ENCODE measurements at places on chromosomes 11 and 22. TPM values are rescaled to one million over a fixed set of nuclear protein-coding genes. Genes with fewer than 3 reads are reported as not detected.

GRCh38 chr22:45966895-45967365, 10.0 kb downstream of the WNT7B start:
- DNase-seq, result no peak

DNA sequence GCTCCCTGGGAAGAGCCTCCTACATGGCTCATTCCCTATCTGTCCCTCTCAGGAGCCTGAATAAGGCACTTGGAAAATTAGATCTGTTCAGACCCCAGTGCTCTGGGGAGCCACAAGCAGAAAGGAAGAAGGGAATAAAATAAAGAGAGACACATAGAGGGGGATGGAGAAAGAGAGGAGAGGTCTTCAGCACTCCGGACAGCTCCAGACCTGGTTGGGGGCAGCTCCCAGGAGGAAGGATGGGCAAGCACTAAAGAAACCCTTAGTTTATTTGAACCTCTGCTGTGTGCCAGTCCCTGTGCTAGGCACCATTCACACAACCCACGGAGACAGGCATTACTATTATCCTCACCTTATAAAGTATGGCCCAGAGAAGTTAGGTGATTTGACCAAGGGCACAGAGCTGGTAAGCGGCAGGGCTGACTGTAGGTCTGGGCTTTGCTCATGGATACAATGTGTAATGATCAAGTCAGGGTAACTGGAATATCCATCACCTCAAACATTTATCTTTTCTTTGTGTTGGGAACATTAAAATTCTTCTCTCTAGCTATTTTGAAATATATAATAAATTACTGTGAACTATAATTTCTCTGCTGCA, 53.7 kb upstream of the LRRC32 start:
- DNase-seq, result no peak

- peak; percentile 90 for DNase-seq
Measured at GRCh38 chr22:26172389-26172990, 3.2 kb downstream of the SEZ6L start.

DNA sequence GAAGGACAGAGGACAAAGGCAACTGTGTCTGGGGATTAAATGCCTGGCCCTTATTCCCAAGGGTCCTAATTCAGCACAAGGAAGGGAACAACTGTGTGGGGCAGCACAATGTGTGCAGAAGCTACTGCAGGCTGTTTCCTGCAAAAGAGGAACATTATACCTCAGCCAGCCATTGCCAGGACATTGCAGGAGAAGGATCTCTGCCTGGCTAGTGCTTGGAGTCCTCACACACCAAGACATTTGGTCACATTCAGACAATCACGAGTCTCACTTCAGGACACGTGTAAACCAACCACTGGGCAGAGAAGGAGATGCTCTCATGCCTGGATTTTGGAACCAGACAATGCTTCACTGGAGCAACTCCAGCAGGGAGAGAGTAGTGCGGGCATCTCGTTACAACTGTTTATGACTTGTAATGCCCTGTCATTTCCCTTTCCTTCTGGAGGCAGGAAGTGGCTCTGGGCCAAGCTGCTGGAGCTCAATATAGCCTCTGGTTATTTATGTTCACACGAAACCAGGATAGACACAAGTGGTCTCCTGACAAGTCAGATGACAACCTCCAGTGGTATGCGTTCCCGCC, 23.9 kb upstream of the ZC3H12C start:
- no peak for DNase-seq

- no peak for DNase-seq
Measured at GRCh38 chr11:78572394-78572793, 2.3 kb downstream of the NARS2 start.

GRCh38 chr11:119110439-119110838, 3.3 kb downstream of the C2CD2L start:
- no peak for DNase-seq

DNA sequence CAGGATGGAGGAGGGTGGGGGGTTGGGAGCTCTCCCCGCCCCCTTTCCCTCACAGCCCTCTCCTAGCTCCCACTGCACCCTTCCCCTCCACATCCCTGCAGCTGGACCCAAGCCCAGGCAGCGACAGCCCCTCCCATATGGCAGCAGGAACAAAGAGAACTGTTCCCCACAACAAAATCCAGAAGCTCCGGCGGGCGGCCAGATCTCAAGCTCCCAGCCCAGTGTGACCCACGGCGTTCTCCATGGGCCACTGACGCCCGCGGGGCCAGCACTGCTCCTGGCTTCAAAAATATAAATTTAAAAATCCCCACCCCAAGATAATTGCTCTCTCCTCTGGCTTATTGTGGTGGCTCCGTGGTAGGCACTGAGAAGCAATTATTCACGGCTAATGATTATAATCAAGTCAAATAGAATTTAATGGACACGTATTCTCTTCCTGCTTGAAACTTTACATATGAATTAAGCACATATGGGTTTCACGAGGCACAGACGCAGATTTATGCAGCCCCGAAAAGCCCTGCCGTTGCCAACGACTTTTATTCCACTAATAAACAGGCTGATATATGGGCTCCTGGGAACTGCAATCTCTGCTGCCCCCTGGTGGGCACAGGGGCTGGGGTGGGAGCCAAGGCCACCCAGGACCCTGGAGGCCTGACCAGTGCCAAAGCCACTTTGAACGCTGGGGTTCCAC, 17.5 kb downstream of the MACROD1 start:
- peak; percentile 82 for DNase-seq

GRCh38 chr11:8527939-8528338, 66.1 kb downstream of the STK33 start:
- no peak for DNase-seq

- DNase-seq, result no peak
Measured at GRCh38 chr11:86741839-86742805, 58.2 kb upstream of the PRSS23 start.

DNA sequence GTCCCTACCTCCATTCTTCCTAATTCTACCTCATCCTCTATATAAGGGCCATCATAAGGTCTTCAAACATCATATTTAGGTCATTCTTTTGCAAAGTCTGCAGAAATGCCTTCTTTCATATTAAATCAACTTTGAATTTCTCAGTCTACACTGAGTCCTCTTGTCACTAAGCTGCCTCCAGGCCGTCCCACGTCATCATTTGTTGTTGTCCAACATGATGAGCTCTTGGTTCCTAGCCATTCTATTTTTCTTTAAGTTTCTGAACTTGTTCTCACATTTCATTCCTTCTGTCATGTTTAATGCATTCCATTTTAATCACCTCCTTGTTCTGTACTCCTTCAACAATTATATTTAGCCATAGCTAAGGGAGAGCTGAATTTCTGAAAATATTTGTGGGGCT, 59.2 kb upstream of the PGR start:
- DNase-seq, result no peak

- DNase-seq, result no peak
Measured at GRCh38 chr11:8722809-8723208, 40.2 kb downstream of the RPL27A start.

DNA sequence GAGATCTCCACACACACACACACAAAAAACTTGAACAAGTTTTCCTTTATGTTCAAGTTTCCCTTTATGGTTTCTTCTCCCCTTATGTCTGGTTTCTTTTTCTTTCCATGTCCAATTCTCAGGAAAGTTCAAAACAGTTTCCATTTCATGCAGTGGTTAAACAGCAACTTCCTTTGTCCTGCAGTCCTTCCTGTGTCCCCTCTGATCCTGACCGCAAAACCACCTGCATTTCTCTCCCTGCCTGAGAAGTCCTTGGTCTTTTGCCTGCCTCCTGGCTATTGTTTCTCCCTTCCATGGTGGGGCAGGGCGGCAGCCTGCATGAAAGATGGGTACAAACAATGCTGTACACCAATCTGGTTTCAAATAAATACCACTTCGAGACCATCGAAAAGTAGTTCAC, 58.3 kb upstream of the SORL1 start:
- DNase-seq, result no peak

- no peak for DNase-seq
Measured at GRCh38 chr22:27866135-27867084, 52.6 kb downstream of the PITPNB start.

DNA sequence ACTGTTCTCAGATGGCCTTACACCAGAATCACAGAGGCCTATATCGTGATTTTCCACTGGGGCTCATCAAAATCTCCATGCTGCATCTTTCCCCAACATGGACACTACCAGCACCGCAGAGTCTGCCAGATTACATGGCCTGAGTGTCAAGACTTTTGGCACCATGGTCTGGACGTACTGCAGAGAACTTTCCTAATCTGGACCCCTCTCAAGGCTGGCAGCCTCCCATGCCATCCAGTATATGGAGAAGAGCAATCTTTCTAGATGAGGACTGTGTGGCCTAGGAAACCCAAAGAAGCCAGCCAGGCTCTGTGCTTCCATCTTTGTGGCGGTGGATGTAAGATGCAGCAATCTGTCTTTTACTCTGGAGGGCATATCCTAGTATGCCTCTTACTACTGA, 139.2 kb downstream of the ADAMTS15 start:
- no peak for DNase-seq

- no peak for DNase-seq
Measured at GRCh38 chr11:20025332-20025840, 134.9 kb downstream of the DBX1 start.

GRCh38 chr11:1763336-1763795, 361 bp downstream of the CTSD start:
- no peak for DNase-seq

GRCh38 chr22:47020166-47020565, 257.7 kb downstream of the TBC1D22A start:
- no peak for DNase-seq

DNA sequence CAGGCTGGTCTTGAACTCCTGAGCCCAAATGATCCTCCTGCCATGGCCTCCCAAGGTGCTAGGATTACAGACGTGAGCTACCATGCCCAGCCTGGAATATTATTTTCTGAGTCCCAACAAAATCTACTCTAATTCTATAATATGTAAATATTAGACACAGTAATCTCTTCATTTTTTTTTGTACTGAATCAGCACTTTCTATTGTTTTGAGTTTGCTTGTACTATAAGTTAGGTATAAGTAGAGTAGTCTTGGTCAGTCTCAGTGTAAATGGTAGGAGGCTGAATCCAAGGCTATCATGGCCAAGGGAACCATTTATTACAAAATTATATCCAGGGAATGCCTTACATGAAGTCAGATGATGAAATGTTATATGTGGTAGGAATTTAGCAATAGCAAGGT, 19.6 kb upstream of the OR6X1 start:
- DNase-seq, result no peak

- no peak for DNase-seq
Measured at GRCh38 chr11:14858404-14858803, 33.6 kb downstream of the CYP2R1 start.

DNA sequence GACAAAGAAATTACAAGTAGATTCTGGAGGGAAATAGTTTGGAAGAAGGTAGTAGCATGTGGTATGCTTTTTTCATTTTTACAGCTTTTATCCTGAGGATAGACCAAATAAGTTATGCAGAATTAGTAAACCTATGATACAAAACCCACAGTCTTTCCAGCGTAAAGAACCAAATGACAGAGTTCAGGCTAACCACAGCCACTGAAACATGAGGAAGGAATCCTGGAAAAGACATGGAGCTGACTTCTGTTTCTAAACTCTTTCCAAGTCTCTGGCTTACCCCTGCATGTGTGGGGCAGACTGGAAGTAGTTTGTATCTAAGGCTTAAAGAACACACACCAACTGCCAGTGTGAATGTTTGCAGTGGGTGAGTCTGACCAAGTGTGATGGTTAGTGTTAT, 258.4 kb upstream of the TENM4 start:
- no peak for DNase-seq

DNA sequence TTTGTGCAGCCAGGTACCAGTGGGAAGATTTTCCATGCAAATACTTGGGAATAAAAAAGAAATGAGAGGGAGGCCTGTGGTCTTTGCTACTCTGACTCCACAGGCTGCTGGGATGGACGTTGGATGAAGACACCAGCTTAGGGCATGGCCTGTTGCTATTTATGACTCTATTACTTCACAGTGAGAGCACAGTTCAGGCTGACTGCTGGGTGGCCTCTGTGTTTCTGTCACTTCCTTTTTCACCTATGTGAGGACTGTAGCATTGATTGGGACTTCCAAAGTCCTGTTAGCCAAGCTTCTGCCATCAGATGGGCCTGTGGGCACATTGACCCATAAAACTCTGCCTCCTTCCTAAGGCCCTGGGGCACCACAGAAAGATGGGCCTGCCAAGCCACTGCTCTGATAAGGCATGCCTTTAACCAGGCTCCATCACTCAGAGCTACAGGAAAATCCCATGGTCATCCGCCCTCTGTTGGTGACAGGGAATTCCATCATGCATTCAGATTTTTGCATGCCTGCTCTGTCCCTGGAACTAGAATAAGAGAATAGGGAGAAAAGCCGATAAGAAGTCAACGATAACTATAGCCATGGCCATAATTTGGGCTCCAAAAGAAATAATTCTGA, 64.6 kb downstream of the KCNJ1 start:
- DNase-seq, result no peak

DNA sequence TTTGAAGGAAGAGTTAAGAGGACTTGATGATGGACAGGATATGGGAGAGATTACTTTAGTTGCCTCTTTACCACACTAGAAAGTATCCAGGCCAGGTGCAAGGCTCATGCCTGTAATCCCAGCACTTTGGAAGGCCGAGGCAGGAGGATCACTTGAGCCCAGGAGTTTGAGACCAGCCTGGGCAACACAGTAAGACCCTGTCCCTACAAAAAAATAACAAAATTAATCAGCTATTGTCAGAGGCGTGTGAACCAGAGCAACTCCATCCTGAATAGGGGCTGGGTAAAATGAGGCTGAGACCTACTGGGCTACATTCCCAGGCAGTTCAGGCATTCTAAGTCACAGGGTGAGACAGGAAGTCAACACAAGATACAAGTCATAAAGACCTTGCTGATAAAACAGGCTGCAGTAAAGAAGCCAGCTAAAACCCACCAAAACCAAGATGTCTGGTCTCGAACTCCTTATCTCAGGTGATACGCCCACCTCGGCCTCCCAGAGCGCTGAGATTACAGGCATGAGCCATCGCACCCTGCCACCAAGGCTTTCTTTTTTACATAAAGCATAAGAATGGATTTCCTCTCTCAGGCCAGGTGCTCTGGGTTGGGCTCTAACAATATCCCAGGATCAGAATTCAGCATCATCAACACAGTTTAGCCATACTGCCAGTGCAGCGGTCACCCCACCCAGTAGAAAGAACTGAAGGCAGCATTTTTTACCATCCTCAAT, 17.8 kb downstream of the PI4KA start:
- no peak for DNase-seq

DNA sequence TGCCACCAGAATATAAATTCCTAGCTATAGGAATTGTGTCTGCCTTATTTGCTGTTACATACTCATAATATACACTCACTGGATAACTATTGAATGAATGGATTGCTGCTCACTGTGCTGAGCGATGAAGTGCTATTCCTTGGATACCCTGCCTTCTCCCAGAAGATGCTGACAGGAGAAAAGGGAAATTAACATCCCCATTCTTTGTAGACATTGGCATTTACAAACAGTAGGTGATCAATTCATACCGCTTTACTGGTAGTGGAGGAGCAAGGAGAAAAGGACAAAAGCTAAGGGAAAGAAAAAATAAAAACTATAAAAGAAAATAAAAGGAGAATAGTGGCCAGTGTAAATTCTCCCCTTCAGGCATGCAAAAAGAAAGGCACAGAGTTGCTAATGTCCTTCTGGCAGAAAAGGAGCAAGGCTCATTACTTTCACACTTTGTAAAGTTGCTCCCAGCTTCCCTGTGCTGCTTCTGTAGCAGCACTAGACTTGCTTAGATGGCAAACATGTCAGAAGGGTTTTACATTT, 183.0 kb downstream of the LUZP2 start:
- no peak for DNase-seq

The MPZL2 gene
- not detected for total RNA-seq

The TBC1D10A gene
- total RNA-seq, result 31.0 TPM

The GGTLC2 gene
- total RNA-seq, result not detected

The DDX25 gene
- not detected for total RNA-seq

The PDE3B gene
- total RNA-seq, result 6.5 TPM

The LGALS12 gene
- total RNA-seq, result not detected

The PKDREJ gene
- not detected for total RNA-seq

The C11orf86 gene
- total RNA-seq, result not detected

The IL18 gene
- total RNA-seq, result not detected

The PEX26 gene
- total RNA-seq, result 20.7 TPM

The IFTAP gene
- total RNA-seq, result 47.4 TPM
